Midbrain (tissue), 1 donor: ENCODE measurements at places on chromosomes 3 and 15.
A peak's percentile ranks its signal among the peaks of the same experiment; 100 is the strongest.

GRCh38 chr15:43029476-43029875 lies 76.4 kb downstream of the UBR1 start:
- DNase-seq, result no peak

DNA sequence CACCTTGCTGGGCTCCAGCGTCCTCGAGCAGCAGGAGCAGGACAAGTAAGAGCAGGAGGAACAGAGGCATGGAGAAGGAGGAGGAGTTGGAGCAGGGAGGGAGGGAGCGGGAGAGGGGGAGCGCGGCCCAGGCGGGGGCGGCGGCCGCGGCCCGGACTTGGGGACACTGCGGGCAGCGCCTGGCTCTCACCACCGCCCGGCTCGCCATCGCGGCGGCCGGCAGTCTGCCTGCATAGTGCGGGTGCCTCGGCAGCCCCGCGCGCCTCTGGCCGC lies 440 bp downstream of the DCBLD2 start:
- peak; percentile 42 for DNase-seq

GRCh38 chr3:140056047-140056446 lies 121.1 kb downstream of the CLSTN2 start:
- no peak for DNase-seq

DNA sequence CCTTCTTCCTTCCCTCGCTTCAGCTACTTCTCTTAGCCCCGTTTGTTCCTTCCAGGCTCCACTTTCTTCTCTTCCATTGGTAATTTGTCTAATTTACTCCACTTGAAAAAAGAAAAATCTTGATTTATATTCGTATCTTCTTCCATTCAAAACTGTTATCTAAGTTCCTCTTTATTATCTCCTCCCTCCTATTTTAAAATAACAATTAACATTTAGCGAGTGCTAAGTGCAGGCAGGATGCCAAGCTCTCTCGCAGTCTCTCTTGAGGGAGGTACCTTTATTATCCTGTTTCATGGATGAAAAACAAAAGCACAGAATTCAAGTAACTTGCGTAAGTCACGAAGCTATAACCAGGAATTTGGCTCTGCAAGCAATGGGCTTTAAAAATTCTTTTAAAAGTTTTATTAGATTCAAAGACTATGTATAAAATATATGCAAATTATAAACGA lies 418.9 kb upstream of the NAALADL2 start:
- no peak for DNase-seq

GRCh38 chr15:90895571-90896117 lies 7.5 kb upstream of the MAN2A2 start:
- peak; percentile 68 for DNase-seq

- no peak for DNase-seq
Observed at GRCh38 chr3:39350714-39351113, 21.2 kb downstream of the CCR8 start.
